ENCODE measurements at places on chromosomes 2 and 18.

DNA sequence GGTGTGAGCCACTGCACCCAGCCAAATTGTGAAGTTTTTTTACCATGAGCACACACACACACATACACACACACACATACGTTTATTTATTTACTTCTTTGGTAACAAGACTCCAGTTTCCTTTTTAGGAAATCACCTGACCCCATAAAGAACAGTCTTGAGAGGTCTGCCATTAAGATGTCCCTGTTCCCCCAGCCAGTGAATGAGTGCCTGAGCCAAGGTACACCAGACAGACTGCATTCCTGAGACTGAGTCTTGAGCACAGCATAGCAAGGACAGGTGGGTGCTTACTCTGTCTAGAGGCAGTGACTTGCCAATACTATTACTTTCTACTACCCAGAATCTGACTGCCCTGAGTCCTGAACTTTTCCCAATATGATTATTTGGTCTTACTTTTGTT lies 167.2 kb upstream of the SATB2 start:
- no peak for DNase-seq

- no peak for DNase-seq
Observed at GRCh38 chr2:99476629-99477028, 13.2 kb downstream of the REV1 start.

- peak; percentile 50 for DNase-seq
Observed at GRCh38 chr2:230347659-230348305, 20.8 kb downstream of the SP140L start.

DNA sequence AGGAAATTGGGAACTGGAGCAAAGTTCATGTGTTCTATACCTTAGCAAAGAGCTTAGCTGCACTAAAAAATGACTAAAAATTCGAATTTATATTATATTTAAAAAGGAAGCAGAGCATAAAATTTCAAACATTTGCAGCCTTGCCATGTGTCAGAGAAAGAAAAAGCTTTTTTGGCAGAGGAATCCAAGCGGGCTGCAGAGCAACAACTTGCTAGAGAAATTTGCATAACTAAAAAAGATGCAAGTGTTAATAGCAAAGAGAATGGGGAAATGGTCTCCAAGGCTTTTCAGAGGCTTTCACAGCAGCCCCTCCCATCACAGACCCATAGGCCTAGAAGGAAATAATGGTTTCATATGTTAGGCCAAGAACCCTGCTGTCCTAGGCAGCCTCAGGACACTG lies 1315.9 kb downstream of the DSC3 start:
- DNase-seq, result no peak

DNA sequence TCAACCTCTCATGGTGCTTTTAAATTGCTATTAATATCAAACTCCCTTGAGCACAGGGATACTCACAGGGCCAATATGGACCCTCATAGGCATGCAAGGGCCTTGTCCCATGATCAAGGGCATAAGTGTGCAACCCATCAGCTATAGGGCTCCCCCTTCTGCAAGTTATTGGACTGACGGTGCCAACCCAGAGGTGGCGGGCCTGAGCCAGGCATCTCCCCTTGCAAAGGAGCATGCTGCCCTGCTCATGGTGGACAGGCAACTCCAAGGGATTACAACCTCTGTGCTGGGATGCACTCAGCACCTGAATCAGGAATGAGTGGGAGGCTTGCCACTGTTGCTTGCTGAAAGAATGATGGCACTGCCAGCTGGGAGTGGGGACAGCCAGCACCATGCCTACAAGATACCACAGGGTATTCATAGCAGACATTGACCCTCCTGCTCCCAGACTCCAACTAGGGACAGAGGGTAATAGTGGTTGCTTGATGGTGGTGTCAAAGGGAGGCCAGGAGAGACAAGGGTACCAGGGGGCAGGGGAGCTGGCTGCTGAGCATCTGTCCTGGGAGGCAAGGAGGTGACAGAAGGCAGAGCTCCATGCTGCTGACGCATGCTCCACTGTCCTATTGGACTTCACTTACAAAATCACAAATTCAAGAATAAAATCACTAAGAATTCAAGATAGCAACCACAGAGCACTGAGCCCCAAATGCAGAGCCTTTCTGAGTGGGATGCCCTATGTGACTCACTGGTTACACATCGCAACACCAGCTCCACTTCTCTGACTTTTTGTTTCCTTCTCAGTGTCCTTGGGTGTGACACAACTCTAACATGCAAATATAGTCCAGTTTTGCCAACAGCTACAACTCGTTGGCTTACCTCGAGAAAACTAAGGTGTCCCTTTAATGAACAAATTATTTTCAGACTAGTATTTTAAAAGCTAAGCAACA lies 157.1 kb upstream of the CCDC150 start:
- DNase-seq, result peak; percentile 38

DNA sequence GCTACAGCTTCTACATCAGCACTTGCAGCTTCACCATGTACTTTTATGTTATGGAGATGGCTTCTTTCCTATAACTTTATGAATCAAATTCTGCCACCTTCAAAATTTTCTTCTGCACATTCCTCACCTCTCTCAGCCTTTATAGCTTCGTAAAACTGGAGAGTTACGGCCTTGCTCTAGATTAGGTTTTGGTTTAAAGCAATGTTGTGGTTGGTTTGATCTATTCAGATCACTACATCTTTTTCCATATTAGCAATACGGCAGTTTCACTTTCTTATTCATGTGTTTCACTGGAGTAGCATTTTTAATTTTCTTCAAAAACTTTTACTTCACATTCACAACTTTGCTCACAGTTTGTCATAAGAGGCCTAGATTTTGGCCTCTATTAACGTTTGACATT lies 242.9 kb upstream of the GYPC start:
- no peak for DNase-seq

GRCh38 chr18:75507636-75508035 lies 80.1 kb upstream of the SMIM21 start:
- no peak for DNase-seq

DNA sequence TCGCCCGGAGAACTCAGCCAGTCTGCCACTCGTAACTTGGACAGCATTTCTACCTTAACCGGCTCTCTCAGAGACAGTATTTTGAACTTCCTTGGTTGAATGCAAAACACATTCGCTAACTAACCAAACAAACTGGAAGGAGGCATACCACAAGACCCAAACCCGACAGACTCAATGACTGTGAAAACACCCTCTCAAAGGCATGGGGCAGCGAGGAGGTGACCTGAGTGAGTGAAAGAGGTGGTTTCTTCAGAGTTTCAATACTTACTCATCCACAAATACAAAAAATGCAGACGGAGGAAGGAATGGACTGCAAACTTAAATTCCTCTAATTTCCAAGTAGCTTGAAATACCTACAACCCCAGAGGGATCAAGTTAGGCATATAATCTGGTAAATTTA lies 132.9 kb downstream of the GAREM1 start:
- DNase-seq, result no peak

DNA sequence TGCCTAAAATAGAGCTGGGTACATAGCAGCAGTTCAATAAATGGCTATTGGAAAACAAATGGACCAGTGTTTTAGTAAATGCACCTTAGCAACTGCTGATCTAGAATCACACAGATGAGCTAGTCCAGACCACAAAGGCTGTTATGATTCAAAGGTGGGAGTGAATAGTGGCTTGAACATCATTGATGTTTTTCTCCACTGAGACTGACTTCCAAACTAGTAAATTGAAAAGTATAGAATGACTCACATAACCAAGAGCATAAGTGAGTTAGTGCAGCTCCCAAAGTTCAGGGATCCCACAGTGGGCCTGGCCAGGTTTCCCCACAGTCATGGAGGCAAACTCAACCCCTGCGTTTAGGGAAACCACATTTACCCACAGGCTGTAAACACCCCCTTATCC lies 106.7 kb upstream of the YPEL5 start:
- no peak for DNase-seq

GRCh38 chr18:9055185-9055584 lies 47.3 kb upstream of the NDUFV2 start:
- DNase-seq, result peak; percentile 90

DNA sequence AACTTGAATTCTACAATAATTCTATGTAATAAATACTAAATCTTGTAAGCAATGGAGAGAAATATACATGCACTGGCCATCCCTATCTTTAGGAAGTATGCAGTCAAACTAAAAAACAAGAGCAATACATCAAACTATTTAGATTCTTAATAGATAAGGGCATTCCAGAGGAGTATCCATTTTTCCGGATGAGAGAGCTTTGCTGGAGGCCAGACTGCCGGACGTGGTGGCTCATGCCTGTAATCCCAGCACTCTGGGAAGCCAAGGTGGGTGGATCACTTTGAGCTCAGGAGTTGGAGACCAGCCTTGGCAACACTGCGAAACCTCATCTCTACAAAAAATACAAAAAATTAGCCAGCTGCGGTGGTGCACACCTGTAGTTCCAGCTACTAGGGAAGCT lies 60.8 kb downstream of the KIF5C start:
- no peak for DNase-seq

- DNase-seq, result peak; percentile 49
Observed at GRCh38 chr2:26805241-26805676, 19.4 kb downstream of the CENPA start.

GRCh38 chr2:218123986-218124385 lies 1.8 kb upstream of the CXCR2 start:
- no peak for DNase-seq

DNA sequence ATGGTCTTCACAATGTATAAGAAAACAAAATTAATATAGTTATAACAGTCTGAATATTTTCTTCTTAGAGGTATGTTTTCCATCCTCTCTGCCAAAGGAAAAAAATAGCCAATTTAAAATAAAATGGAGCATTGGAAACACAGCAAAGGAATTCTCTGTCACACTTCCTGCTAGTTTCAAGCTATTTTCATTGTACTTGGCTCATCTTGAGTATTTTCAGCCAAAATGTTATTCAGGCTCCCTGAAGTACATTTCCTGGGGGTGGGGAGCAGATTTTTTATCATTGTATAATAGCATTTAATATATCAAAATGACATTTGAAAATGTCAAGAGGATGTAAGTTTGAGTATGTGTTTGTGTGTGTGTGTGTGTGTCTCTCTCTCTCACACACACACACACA lies 463.6 kb upstream of the REG3G start:
- DNase-seq, result no peak

DNA sequence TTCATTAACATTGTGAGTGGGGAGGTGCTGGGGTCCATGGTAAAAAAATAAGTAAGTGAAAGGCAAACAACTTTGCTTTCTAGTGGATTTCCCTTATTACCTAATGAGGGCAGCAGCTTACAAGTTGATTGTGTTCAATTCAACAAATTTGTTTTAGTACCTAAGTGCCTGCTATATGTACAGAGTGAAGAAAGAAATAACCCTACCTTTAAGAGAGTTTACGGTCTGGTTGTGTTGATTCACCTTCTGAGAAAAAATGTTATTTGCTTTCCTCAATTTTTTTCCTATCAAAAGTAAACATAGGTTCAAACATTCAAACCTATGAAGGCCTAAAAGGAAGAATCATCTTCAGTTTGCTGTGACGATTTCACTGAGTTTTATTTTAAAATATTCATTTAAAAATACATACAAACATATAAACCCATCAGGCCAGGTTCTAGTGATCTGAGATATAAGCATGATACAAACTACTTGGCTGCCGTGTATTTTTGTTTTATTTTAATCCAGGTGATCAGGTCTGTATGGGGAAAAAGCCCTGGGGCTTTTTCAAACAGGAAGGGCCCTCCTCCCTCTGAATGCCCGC lies 1.5 kb upstream of the SPTBN1 start:
- no peak for DNase-seq

DNA sequence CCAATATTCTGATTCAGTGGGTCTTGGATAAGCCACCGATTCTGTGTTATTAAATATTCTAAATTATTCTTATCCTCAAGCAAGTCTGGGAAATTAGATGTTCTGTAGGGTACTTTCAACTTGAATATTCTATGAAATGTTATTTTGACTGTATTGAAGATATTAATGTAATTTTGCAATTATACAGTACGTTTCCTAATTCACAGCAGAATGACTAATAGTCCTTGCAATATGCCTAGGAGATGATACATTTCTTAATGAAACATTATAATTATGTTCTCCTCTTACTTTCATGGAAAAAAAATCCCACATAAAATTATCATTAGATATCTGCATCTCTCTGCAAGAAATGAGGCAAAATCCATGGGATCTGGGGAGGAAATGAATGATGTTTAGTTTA lies 46.2 kb upstream of the PLA2R1 start:
- DNase-seq, result no peak

GRCh38 chr2:184272056-184272455 lies 326.3 kb upstream of the ZNF804A start:
- DNase-seq, result no peak

DNA sequence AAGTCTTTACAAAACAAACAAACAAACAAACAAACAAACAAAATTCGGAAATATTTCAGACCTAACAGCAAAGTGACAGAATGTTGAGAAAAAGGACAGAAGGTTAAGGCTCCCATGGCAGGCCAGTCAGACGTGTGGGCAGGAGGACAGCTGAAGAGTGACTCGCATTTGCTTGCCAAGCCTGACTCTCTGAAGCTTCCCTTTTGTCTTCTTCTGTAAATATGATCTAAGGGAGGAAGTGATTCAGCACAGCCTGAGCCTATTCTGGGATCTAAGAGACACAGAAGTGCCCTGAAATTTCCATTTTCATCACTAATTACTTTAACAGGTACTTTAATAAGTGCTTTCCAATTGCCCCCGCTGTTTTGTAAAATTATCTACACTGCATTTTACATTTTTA lies 134.0 kb upstream of the LYPD1 start:
- peak; percentile 61 for DNase-seq

DNA sequence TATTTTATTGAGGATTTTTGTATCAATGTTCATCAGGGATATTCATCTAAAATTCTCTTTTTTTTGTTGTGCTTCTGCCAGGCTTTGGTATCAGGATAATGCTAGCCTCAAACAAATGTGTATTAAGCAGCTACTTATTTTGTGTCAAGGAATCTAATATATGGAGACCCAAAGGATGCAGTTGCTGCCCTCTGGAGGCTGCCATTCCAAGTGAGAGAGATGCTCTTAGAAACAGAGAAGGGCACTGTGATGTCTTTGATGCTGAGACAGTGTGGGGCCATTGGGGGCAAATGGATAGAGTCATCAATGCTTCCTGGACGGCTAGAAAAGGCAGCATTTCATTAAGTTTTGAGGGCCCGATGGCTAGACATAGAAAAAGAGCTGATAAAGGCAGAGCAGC lies 292.6 kb downstream of the SETBP1 start:
- peak; percentile 17 for DNase-seq

- DNase-seq, result no peak
Observed at GRCh38 chr18:31648458-31648857, 35.9 kb downstream of the B4GALT6 start.

GRCh38 chr2:23617811-23618215 lies 232.8 kb downstream of the KLHL29 start:
- DNase-seq, result no peak

- DNase-seq, result no peak
Observed at GRCh38 chr2:235542733-235543127, 48.9 kb downstream of the AGAP1 start.

DNA sequence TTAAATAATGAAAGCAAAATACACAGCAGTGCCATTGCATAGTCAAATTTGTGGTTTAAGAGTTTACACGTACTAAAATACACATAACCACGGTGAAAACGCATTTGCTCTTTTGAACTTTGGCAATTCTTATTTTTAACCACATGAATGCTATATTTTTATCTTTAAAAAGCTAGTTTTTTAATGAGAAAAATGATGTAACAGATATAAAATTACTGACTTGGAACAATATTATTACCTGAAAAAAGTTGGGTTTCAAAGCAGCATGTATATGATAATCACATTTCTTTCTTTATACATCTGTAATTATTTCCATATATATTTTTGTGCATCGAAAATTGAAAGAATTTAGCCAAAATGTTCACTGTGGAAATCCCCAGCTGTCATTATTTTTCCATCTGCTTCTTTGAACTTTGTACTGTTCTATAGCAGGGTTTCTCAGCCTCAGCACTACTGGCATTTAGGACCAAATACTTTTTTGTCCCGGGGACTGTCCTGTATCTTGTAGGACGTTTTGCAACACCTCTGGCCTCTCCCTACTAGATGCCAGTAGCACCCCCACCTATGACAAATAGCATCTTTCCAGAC lies 75.9 kb upstream of the CAB39 start:
- no peak for DNase-seq
